ENCODE measurements at places on chromosomes 13 and 19.
A peak's percentile ranks its signal among the peaks of the same experiment; 100 is the strongest.

DNA sequence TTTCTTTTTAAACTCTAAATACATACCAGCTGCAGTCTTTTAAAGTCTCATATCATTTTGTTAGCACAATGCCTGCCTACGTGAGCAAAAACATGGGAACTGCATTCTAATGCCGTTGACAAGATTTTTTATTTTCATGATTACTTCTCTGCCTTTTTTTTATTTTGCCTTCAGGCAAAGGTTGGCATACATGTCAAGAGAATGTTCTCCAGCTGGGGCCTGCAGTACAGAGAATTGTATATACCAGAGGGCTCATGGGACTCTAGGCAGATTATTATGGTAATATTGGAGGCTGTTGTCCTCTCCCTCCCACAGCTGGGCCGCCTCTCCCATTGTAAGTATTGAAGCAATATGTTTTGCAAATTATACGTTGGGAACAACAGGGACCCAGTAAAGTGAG is 53.9 kb upstream of the OBI1 start:
- DNase-seq: no peak

DNA sequence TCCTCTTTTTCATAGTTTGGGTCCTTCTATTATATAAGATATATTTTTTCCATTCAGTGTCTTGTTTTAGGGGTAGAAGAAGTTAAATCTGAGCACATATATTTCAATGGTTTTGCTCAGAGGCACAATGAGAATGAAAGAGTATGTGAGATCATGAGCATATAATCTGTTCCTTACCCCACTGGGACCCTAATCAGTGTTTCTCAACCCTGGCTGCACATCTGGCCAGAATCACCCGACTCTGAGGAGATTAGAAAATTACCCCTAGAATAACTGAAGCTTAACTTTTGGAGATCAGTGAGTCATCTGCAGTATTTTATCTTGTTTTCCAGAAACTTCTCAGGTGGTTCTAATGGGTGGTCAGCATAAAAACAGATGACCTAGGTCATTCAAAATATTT is 782 bp downstream of the CYSLTR2 start:
- DNase-seq: no peak

DNA sequence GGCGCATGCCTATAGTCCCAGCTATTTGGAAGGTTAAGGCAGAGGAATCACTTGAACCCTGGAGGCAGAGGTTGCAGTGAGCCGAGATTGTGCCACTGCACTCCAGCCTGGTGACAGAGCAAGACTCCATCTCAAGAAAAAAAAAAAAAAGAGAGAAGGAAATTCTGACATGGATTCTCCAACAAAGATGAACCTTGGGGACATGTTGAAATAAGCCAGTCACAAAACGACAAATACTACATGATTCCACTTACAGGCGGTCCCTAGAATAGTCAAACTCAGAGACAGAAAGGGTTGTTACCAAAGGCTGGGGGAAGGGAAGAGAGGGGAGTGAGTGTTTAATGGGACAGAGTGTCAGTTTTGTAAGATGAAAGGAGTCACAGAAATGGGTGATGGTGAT is 66.4 kb downstream of the F2RL3 start:
- DNase-seq: no peak

DNA sequence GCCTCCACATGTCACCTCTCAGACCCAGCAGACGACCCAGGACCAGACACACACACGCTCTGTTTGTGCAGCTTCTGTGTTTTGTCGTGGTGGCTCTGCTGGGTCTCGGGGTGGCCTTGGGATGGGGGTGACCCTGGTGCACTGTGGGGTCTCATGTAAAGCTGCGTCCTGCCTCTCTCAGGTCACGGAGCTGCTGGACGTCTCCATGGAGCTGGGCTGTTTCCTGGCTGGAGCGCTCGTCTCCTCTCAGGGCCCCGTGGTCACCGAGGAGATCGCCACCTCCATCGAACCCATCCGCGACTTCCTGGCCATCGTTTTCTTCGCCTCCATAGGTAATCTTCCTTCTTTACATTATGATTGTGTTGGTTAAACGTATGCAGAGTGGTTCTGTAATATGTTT is 45.4 kb upstream of the TFDP1 start:
- DNase-seq: no peak

GRCh38 chr13:60169239-60170031 is 5.7 kb upstream of the DIAPH3 start:
- DNase-seq: no peak

GRCh38 chr13:53045189-53045588 is 16.6 kb downstream of the OLFM4 start:
- DNase-seq: no peak

DNA sequence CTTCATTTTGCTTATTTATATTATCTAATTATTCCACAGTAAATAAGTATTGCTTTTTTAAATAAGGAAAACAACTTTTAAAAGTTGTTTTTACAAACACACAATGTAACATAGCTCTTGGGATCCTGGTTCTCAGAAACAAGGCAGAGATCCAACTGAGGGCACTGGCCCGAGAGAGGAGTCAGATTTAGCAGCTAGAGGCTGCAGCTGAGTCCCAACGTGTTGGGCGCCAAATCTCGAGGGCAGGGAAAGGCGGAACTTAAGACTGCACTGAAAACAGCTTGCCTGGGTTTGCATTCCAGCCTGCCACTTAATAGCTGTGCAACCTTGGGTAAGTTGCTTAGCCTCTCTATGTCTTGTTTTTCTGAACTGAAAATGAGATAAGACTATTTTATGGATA is 16.4 kb upstream of the WASF3 start:
- DNase-seq: no peak

GRCh38 chr13:48514793-48515192 is 18.1 kb downstream of the RCBTB2 start:
- DNase-seq: no peak

- no peak for DNase-seq
Measured at GRCh38 chr13:45200701-45201232, at the start of gene KCTD4. Gene KCTD4 (minus strand): TSS chr13:45201045. CDS start chr13:45194567, 6,478 bp downstream.

GRCh38 chr13:51601601-51602565 is 17.6 kb downstream of the WDFY2 start:
- DNase-seq: no peak

- DNase-seq: no peak
Measured at GRCh38 chr13:60369242-60369641, 27.8 kb upstream of the TDRD3 start.

GRCh38 chr19:12035220-12036172 is at the start of gene ZNF433:
Gene ZNF433 (minus strand): TSS chr19:12035679. CDS start chr19:12035539, 140 bp downstream.
- peak; percentile 19 for DNase-seq

DNA sequence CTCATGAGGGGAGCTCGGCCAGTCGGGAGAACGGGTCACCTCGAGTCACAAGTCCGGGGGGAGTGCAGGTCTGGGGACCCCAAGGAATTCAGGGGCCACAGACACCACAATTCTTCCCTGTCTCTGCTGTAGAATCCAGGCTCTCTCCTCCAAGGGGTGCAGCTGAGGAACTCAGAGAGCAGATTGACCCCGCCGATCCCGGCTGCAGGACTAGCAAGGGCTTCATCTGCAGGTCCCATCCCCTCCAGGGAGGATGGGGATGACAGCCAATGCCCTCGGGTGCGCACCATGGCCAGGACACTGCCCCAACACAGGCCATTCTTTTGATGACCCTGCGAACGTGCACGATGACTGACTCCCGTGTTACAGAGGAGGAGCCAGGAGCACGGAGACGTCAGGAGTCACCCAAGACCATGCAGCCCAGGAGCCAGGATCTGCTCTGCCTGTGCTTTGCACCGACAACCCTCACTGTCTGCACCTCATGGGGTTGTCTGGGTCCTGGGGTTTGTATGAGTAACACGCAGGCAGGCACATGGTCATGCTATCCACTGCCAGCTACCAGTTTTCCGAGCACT is 48.5 kb upstream of the TUBGCP3 start:
- no peak for DNase-seq

DNA sequence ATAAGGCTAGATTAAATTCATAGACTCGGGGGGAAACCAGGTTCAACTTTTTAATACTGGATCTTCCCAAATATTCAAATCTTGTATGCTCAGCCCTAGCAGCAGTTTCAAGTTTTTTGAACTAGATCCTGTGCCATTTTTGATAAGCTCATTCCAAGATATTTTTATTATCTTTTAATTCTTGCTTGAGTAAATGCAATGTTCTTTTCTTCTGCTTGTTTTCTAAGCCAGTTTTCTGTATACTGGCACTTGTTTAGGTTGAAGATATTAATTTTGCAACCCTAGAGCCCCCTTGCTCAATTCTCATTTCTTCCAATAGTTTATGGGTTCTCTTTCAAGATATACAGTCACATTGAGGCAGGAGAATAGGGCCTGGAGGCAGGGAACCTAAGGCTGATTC is 13.1 kb upstream of the PNMA8C start:
- DNase-seq: no peak
